ENCODE measurements at places on chromosomes 6 and 20. TPM values are rescaled to one million over a fixed set of nuclear protein-coding genes. Genes with fewer than 3 reads are reported as not detected.

- no peak overlapping the region for H3K4me3 ChIP-seq
- no peaks in the 10 kb centered on the region for H3K4me1 ChIP-seq
- no peaks in the 10 kb centered on the region for H3K27me3 ChIP-seq
- no peak for DNase-seq
- H3K27ac ChIP-seq: no peak overlapping the region
Measured at GRCh38 chr6:74087899-74088298, 391.9 kb downstream of the CD109 start.

DNA sequence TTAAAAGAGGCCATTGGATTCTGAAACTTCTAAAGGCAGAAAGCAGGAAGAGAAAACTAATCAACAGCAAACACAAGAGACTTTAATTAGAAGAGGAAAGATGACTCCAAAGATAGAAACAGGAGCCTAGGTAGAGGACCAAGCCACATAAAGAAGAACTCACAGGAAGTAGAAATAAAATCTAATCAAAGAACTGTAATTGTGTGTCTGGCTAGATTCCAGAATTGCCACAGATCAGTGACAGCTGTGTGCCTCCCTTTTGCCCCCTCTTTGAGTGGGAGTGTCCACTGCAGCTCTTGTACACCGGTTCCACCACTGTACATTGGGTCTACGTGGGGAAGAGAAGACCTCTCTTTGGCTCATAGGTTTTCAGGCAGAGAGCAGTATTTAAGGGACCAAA lies 22.3 kb upstream of the THEMIS start:
- DNase-seq: no peak
- H3K27me3 ChIP-seq: peaks cover 3% of the 10 kb centered on the region
- H3K4me1 ChIP-seq: no peaks in the 10 kb centered on the region
- no peak overlapping the region for H3K4me3 ChIP-seq
- no peaks in the 10 kb centered on the region for H3K36me3 ChIP-seq
- H3K27ac ChIP-seq: no peak overlapping the region

- H3K27ac ChIP-seq: no peak overlapping the region
- no peak for DNase-seq
- H3K27me3 ChIP-seq: peaks cover 8% of the 10 kb centered on the region
- peaks cover 30% of the 10 kb centered on the region for H3K4me1 ChIP-seq
Measured at GRCh38 chr20:1872459-1873097, 22.6 kb upstream of the SIRPA start.

DNA sequence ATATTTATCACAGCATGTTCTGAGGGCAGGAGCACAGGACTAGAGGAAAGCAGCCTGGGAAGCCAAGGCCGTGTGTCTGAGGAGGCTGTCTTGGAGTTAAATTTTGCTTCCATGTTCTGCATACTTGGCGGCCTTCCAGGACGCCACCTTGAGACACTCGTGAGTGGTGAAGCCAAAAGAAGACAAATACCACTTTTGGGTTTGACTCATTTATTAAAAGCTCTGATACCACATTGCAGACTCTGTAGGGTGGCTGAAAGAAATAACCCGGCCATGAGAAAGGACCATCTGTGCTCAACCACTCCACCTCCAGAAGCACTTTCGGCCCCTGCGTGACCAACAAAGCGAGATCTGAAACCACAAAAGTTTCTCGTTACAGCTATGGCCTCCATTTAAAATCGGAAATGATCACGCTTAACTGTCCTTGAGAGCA lies 120.0 kb downstream of the TMEM242 start:
- no peak for DNase-seq
- H3K4me1 ChIP-seq: no peaks in the 10 kb centered on the region
- no peak overlapping the region for H3K27ac ChIP-seq
- peaks cover 34% of the 10 kb centered on the region for H3K36me3 ChIP-seq
- H3K4me3 ChIP-seq: no peak overlapping the region
- peaks cover 2% of the 10 kb centered on the region for H3K27me3 ChIP-seq

DNA sequence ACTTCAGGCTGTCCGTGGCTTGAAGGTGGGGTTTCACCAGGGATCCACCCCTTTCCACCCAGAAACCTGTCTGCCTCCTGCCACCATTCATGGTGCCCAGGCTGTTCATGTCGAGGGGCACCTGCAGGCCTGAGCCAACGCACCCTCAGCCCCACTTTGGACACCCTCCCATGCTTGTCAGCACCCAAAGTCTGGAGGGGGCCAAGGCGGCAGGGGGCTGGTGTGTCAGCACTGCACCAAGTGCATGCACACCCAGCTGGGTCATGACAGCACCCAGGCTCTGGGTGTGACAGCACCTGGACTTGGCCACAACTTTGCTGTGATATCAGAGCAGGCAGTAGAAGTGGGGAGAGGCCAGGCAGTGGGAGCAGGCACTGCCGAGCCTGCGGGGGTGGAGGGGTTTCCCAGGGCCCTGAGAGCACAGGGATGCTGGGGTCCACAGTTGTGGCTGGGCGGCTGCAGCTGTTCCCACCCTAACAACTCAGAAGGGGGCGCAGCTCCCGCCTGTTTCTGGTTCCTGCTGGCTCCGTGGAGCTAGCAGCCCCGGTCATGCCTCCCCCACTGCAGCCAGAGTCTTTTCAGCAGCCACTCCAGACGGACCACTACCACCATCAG lies 33.3 kb upstream of the GRM4 start:
- no peak for DNase-seq
- H3K27ac ChIP-seq: no peak overlapping the region
- peaks cover 3% of the 10 kb centered on the region for H3K27me3 ChIP-seq
- no peaks in the 10 kb centered on the region for H3K4me1 ChIP-seq
- no peaks in the 10 kb centered on the region for H3K36me3 ChIP-seq
- no peak overlapping the region for H3K4me3 ChIP-seq

- no peak for DNase-seq
- no peaks in the 10 kb centered on the region for H3K27me3 ChIP-seq
- H3K4me3 ChIP-seq: no peak overlapping the region
- H3K4me1 ChIP-seq: peaks cover 2% of the 10 kb centered on the region
- peaks cover 11% of the 10 kb centered on the region for H3K36me3 ChIP-seq
Measured at GRCh38 chr6:116648156-116648555, 20.4 kb downstream of the ZUP1 start.

- DNase-seq: no peak
- H3K4me1 ChIP-seq: no peaks in the 10 kb centered on the region
- peaks cover 5% of the 10 kb centered on the region for H3K27me3 ChIP-seq
- H3K27ac ChIP-seq: no peak overlapping the region
- H3K36me3 ChIP-seq: no peaks in the 10 kb centered on the region
Measured at GRCh38 chr20:40657526-40657925, 31.5 kb downstream of the MAFB start.

GRCh38 chr20:44773070-44773829 lies 27.6 kb downstream of the KCNK15 start:
- no peak overlapping the region for H3K4me3 ChIP-seq
- no peaks in the 10 kb centered on the region for H3K4me1 ChIP-seq
- DNase-seq: no peak
- no peaks in the 10 kb centered on the region for H3K36me3 ChIP-seq

DNA sequence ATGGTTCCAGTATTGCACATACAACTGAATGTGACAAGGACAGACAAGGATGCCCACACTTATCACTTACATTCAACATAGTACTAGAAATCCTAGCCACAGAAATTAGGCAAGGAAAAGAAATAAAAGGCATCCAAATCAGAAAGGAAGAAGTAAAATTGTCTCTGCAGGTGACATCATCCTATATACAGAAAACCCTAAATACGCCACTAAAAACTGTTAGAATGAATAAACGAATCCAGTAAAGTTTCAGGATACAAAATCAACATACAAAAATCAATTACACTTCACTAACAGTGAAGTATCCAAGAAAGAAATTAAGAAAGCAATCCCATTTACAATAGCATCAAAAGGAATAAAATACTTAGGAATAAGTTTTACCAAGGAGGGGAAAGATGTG lies 66.1 kb downstream of the FAM217A start:
- peaks cover 2% of the 10 kb centered on the region for H3K27me3 ChIP-seq
- H3K36me3 ChIP-seq: peaks cover 8% of the 10 kb centered on the region
- peaks cover 15% of the 10 kb centered on the region for H3K4me1 ChIP-seq
- H3K27ac ChIP-seq: no peak overlapping the region

DNA sequence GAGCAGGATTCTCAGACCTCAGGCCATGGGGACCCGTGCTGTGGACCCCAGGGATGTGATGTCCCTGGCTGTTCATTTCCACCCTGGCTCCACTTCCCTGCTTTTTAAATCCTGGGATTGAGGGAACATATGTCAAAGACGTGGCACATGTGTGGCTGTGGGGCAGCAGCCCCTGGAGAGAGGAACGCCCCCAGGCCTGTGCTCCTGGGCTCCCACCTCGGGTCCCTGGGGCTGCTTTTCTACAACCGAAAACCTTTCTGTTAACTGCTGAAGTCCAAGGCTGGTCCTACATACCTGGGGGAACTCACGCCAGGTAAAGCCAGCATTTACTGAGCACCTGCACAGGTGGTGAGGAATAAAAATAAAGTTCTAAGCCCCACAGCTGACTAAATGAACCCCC lies 102.3 kb upstream of the FRMD1 start:
- H3K4me1 ChIP-seq: no peaks in the 10 kb centered on the region
- no peak for DNase-seq
- no peak overlapping the region for H3K4me3 ChIP-seq
- H3K27me3 ChIP-seq: peaks cover 3% of the 10 kb centered on the region

DNA sequence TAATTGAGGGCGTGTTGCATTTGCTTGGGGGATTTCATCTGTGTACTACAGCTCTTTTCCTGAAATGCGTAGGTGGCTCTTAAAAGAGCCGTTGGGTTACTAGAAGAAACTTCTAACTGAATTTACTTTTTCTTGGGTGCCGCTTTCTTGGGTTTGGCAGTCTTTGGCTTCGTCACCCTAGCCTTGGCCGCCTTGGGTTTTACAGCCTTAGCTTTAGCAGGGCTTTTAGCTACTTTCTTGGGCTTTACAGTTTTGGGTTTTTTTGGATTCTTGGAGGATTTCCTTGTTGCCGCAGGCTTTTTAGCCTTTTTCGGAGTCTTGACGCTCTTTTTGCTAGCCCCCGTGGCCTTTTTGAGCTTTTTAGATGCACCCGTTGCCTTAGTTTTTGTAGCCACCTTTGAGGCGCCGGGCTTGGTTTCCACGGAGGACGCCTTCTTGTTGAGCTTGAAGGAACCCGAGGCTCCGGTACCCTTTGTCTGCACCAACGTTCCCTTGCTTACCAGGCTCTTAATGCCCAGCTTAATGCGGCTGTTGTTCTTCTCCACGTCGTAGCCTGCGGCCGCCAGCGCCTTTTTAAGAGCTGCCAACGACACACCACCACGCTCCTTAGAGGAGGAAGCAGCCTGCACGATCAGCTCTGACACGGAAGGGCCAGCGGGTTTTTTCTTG lies 54.5 kb downstream of the TRIM38 start:
- peaks cover 10% of the 10 kb centered on the region for H3K27me3 ChIP-seq
- DNase-seq: no peak
- H3K4me1 ChIP-seq: peaks cover 10% of the 10 kb centered on the region
- H3K27ac ChIP-seq: peak overlapping the region; percentile 57
- H3K4me3 ChIP-seq: peak overlapping the region; percentile 69
- H3K36me3 ChIP-seq: peaks cover 4% of the 10 kb centered on the region

GRCh38 chr20:31666258-31667042 lies 28.7 kb downstream of the COX4I2 start:
- peaks cover 29% of the 10 kb centered on the region for H3K36me3 ChIP-seq
- peaks cover 8% of the 10 kb centered on the region for H3K27me3 ChIP-seq
- DNase-seq: no peak
- peaks cover 48% of the 10 kb centered on the region for H3K4me1 ChIP-seq
- H3K27ac ChIP-seq: no peak overlapping the region

- no peak for DNase-seq
- H3K27me3 ChIP-seq: peaks cover 10% of the 10 kb centered on the region
- peaks cover 36% of the 10 kb centered on the region for H3K4me1 ChIP-seq
- H3K27ac ChIP-seq: no peak overlapping the region
- H3K36me3 ChIP-seq: peaks cover 5% of the 10 kb centered on the region
- H3K4me3 ChIP-seq: no peak overlapping the region
Measured at GRCh38 chr6:41659935-41660334, 21.7 kb downstream of the MDFI start.

DNA sequence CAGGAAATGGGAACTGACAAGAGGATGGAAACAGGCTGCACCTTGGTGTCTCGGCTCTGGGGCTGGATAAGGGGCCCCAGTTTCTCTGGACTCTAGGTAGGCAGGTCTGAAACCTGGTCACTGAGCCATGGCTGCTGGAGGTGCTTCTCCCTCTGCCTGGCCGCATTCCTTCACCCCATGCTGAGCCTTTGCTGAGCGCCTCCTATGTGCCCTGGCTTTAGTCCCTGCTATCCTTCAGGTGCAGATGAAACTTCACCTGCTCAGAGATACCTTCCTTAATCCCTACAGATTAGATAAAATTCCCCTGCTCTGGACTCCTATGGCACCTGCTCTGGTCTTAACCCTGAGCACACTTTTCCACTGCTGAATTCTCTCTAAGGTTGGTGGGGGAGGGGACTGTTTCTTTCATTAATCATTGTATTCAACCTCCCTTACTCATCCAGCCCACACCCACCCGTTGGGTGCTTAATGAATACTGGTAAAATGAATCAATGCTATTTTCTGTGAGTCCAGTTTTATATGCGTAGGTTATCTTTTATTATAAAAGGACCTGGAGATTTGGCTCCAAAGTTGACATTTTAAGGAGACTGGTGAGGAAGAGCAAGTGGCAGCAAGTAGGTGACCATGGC lies 19.3 kb downstream of the MYLK4 start:
- peaks cover 2% of the 10 kb centered on the region for H3K27me3 ChIP-seq
- H3K36me3 ChIP-seq: no peaks in the 10 kb centered on the region
- no peak overlapping the region for H3K4me3 ChIP-seq
- H3K27ac ChIP-seq: no peak overlapping the region
- H3K4me1 ChIP-seq: peaks cover 3% of the 10 kb centered on the region

DNA sequence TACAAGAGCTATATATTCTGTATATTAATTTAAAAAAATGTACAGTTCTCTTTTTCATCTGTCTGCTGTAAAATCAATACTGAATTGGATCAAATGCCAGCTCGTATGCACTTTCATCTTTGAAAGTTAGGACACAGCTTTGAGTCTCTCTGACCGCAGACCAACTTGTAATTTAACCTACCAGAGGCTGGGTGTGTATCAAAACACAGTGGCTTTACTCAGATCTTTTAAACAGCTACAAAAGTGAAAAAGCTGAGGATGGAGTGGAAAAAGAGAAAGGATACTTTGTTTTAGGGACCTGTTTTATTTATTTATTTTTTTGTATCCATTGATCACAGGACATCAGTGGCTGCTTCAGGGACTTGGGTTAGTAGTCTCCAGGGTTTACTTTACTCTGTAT lies 44.1 kb downstream of the KIAA0408 start:
- no peak overlapping the region for H3K4me3 ChIP-seq
- H3K36me3 ChIP-seq: no peaks in the 10 kb centered on the region
- peaks cover 3% of the 10 kb centered on the region for H3K27me3 ChIP-seq
- no peak for DNase-seq

- no peak for DNase-seq
- H3K4me1 ChIP-seq: no peaks in the 10 kb centered on the region
- no peaks in the 10 kb centered on the region for H3K36me3 ChIP-seq
- H3K4me3 ChIP-seq: no peak overlapping the region
- no peak overlapping the region for H3K27ac ChIP-seq
Measured at GRCh38 chr6:53375847-53376246, 27.1 kb upstream of the ELOVL5 start.

Gene L3MBTL3
- total RNA-seq: 47.9 TPM

Gene BTNL2
- total RNA-seq: not detected

Gene TCF21
- not detected for total RNA-seq

Gene CLIC5
- total RNA-seq: 10.9 TPM

Gene PNPLA1
- total RNA-seq: not detected

Gene KIAA0408
- total RNA-seq: 6.4 TPM

Gene ZC2HC1B
- 0.28 TPM for total RNA-seq
